ENCODE measurements at places on chromosomes 7 and 10.

- no peak for DNase-seq
These were observed 23.1 kb downstream of the GBF1 start for GRCh38 chr10:102268375-102268888.

DNA sequence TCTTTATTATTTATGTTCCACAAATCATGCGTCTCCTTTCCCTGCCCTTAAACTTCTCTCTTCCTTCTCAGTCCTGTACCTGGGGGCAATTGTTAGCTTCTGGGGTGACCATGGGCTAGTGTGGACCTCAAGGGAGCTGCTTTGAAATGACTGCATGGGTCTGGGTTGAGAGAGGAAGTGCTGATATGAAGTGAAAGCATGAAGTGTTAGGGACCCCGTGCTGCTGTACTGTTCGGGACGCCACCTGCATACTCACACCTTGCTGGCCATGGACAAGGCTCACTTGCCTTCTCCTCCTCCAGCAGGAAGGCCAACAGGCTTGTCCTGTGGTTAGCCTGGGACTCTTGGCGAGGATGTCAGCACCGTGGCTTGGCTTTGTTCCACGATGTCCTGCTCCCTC, 56.7 kb downstream of the MTPN start:
- no peak for DNase-seq

DNA sequence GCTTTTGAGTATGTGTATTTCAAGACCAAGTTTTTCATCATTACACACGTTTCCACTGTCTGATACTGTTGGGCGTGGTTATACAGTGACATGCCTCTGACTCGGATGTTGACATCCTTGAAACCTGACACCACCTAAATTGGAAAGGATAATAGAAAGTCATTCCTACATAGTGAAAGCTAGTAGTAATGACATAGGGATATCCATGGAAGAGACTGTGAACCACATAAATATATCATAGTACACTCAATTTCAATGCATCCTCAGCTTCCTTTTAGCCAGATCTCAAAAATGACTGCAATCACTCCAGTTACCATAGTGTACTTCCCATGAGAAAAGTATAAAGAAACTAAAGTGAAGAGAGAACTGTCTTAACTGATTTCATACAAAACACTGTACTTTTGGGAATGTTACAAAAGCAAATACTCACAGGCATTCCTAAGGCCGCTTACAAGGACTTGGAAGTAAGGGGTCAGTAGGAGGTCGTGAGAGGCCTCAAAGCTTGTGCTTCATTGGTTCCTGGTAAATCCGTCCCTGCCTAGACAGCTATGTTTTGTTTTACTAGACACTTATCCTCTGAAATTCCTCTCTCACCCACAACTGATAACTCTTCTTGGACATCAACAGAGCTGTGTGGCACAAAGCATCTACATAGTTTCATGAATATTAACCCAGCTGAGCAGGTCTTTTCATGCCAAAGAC, 71.8 kb upstream of the VWDE start:
- peak; percentile 25 for DNase-seq

DNA sequence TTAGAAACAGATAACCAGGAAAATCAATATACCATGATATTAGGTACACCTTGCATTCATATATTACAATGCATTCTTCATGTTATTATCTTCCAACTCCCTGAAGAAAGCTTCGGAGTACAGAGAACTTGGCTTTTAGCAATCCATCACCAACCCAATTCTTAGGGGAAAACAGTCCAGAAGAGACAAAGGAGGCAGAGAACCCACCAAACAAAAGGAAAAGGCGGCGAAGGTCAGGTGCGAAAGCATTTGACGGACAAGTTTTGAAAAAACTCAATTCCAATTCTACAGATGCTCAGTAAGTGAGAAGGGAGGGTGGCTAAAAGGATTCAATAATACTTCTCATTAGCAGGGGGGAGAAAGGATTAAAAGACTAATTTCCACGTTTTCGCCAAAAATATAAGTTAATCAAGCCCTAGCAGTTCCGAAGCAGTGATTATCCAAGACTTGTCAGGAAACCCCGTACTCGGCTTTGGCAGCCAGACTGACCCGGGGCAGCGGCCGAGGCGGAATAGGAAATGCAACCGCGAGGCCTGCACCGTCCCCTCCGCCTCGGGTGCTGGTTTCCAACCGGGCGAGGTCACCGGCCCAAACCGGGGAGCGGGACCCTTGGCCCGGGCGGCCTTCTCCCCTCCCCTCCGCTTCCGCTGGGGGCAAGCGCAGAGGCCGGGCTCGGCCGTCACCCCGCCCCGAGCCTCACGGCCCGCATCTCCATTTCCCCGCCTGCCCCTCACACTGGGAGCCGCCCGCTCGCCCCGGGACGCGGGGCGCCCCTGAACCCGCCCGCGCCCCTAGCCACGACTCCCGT, 747 bp downstream of the GDI2 start:
- DNase-seq, result peak; percentile 20

DNA sequence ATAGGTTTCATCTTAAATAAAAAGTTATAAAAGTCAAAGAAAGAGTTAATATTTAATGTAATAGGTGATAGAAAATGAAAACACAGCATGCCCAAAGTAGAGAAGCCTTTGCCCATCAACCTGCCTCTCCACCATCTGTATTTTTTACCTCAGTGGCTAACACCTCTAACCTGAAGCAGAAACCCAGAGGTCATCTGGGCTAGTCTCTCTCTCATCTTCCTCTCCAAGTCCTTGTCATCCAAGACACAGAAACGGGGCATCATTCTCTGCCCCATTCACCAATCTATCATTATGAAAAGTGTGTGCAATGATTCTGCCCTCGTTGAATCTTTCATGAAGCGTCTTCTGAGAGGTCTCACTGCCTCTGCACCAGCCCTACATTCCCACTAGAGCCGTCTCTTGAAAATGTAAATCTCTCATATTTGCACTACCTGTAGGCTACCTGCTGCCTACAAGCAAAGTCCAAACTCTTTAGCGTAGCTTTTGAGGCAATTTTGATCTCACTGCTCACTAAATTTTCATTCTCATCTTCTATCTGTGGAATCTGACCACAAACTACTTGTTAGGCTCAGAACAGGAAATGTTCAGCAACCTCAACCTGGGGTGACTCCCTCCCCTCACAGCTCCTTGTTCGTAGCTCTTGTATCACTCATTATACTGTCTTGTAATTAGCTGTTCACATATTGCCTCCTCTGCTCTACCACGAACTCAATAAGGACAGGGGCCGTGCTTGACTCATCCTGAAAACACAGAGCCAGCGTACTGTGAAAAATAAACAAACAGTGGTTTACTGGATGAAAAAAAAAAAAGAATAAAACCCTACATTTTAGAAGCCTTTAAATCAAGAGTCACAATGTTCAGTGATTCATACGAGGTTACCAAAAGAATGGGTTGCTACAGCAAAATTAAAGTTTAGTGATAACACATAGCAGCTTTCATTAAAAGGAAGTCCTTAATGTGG, 83.1 kb downstream of the CTNNA3 start:
- DNase-seq, result no peak

Data from LoVo (cell line).